Activated T-cell treated with anti-CD3 and anti-CD28 coated beads for 1 hour (primary cell): ENCODE measurements at places on chromosomes 2 and 18.
A peak's percentile ranks its signal among the peaks of the same experiment; 100 is the strongest.

DNA sequence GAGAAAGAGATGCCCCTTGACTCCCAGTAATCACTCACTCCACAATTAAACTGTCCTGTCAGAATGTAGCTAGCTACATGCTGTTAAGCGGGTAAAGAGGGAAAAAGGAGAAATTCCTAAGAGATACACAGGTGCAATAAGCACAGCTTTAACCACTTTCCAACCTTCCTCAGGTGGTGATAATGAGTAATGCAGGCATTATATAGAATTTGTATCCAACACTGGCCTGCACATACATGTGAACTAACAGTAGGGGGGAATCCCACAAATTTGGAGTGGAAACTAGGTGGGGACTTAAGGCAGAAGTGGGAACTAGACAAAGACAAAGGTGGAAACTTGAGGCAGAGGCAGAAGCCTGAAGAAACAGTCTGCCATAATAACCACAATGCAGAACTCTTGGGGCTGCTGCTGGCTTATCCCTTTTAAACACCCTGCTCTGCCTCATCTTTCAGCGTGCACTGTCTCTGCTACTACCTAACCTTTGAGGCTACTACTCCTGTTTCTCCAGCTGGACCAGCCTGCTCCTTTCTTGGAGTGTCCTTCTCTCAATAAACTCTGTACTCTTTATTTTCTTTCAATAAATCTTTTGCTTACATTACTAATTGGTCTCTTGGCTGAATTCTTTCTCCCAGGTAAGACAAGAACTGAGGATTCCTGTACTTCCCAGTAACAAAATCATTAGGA lies 259.7 kb downstream of the PDE11A start:
- DNase-seq = no peak

GRCh38 chr2:102986826-102987490 lies 225.1 kb downstream of the TMEM182 start:
- no peak for DNase-seq

DNA sequence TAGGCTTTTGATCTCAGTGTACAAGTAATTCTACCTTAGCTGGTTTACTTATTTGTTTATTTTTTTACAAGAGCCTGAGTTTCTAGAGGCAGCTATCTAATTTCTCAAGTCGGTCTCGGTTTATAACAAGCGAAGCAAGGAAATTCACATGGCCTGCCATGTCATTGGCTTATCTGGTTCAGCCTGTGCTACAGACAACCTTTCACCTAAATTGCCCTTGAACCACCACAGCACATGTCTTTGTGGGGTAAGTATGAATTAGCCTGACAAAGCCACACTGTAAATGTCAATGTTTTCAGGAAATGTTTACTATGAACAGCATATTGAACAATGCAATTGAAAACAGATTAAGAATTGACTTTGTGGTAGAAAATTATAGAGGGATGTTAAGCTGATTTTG lies 167.1 kb downstream of the PID1 start:
- DNase-seq = no peak

- no peak for DNase-seq
These were observed 63.6 kb upstream of the FZD5 start for GRCh38 chr2:207833251-207833751.

GRCh38 chr2:20668871-20669475 lies 2.0 kb downstream of the GDF7 start:
- no peak for DNase-seq

DNA sequence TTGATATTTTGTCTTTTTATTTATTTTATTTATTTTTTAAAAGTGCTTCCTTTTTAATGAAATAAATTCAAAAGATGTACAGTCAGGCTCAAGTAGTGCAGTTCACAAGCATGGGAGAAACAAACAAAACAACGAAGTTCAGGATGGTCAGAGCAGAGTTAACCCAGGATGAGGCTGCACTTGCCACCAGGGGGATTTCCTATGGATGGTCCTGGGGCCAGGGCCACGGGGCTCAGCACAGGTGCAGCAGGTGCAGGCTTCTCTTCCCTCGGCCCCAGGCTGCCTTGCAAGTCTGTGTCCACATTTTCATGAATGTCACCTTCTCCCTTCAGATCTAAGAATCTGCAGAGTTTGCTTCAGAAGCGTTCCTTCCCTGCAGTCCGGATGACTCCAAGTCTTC lies 76.5 kb downstream of the CDCA7 start:
- DNase-seq = no peak

DNA sequence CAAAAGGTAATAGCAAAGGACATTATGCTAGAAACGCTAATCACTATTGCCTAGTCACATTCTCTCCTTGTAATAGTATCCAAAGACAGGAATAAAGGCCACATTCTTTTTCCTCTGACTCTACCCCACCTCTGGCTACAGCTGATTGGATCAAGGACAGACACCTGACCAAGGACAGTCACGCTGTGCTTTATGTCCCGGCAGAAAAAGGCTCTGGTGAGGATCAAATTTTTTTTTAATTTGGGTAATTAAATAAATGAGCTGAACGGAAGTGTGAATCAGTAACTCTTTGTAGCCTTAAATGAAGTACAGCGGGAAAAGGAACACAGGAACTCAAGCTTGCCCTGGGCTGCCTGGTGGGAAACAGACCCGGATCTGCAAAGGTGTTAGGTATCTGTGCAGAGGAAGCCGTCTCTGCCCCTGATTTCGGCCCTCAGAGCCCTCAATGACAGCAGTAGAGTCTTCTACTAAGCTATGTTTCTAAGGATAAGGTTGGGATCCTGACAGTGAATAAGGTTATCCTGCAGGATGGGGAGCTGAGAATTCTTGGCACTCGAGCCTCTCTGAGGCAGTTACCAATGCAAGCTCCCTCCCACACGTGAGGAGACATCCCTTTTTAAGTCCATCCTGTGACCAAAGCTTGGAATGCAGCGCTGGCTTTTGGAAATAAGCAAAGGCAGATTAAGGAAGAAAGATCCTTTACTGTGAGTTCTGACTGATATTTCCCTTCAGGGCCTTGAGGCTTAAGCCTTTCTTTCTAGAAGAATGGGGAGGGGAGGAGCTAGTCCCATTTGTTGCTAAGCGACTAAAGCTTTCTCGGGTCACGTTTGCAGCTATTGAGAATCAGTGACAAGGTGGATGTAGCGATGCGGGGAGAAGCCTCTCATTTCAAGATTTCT lies 37.8 kb upstream of the IKZF2 start:
- DNase-seq = no peak

DNA sequence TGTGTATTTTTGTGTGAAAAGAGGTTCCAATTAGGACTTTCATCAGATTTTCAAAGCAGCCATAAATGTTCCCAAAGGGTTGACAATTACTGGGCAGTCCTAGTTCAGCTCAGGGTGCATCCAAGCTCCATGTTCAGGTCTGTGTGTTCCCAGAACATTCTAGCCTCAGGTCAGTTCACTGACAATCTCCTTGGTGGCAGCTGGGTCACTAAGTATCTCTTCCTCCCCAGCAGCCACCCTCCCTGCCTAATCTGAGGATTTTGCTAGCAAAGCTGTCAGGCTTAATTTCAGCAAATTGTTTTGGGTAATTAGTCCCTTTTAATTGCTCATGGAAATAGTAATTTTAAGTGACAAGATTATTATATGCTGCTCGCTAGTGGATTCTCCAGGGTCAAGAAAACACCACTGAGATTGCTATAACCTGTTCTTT lies 29.8 kb downstream of the UPP2 start:
- no peak for DNase-seq

DNA sequence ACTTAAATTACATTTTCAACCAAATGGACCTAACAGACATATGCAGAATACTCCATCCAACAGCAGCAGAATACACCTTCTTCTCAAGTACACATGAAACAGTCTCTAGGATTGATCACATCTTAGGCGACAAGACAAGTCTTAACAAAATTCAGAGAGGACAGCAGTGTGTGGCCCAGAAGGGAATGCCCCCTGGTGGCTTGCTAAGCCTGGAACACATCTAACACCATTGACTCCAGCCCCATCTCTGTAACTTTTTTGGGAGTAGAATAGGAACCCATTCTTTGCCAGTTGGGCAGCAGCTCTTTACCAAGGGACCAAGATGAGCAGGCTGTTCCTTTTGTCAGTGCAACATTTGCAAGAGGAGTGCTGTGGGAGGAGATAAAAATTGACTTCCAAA lies 249.9 kb downstream of the PLCL1 start:
- DNase-seq = peak; percentile 19
